Tibial nerve (tissue), 4 donors: ENCODE measurements at places on chromosomes 16 and 17. TPM values are rescaled to one million over a fixed set of nuclear protein-coding genes. Genes with fewer than 3 reads are reported as not detected.

Gene IL17C
- total RNA-seq, result not detected

DNA sequence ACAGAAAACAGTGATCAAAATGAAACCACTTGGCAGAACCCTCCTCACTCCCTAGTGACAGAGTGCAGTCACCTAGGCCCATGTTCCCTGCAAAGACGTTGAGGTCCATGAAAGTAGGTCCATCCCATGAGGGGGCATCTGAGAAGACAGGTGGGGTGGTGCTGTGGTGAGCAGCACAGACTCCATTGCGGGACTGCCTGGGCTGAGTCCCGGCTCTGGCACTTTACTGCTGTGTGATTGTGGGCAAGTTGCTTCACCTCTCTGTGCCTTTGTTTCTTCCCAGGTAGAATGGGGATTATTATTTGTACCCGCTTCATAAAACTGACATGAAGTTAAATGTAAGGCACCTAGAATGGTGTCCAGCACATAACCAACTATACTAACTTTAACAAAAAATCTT lies 23.5 kb upstream of the RHOT1 start:
- H3K27me3 ChIP-seq, result no peaks in the 10 kb centered on the region
- DNase-seq, result no peak
- no peak overlapping the region for H3K4me3 ChIP-seq
- no peaks in the 10 kb centered on the region for H3K36me3 ChIP-seq
- no peaks in the 10 kb centered on the region for H3K4me1 ChIP-seq

DNA sequence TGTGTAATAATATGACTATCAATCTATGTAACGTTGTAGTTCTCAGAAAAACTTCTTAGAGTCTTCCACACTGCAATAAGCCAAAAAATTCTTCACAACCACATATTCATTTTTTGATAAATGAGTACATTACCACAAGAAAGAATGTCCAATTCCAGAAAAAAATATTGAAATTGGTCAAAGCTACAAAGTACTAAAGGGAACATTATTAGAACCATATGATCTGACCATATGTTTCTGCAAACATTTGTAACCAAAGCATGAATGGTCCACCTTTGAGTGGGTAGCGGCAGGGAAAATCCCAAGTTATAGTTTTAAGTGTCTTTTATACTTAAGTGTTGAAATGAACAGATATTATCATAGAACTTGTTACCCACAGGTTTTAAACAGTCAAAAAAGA lies 71.7 kb upstream of the NACA2 start:
- no peaks in the 10 kb centered on the region for H3K36me3 ChIP-seq
- DNase-seq, result no peak

GRCh38 chr16:80105751-80106150 lies 435.0 kb upstream of the DYNLRB2 start:
- H3K4me1 ChIP-seq, result no peaks in the 10 kb centered on the region
- no peak for DNase-seq
- H3K27me3 ChIP-seq, result no peaks in the 10 kb centered on the region
- no peak overlapping the region for H3K4me3 ChIP-seq
